ENCODE measurements at places on chromosomes 2 and 18. TPM values are rescaled to one million over a fixed set of nuclear protein-coding genes. Genes with fewer than 3 reads are reported as not detected.

Gene MEP1B
- total RNA-seq: 0.10 TPM

Gene CYTIP
- 484 TPM for total RNA-seq

Gene POTEI
- not detected for total RNA-seq

Gene PRSS56
- total RNA-seq: not detected

All from T-helper 1 cell treated with Interleukin-12 subunit alpha and Interleukin-12 subunit beta and Interleukin-4 antibody, amounts not matched to agents 30 ng/mL and 1 ng/mL, for 36 hours (primary cell).